ENCODE measurements at places on chromosomes 1 and 21.
A peak's percentile ranks its signal among the peaks of the same experiment; 100 is the strongest.

DNA sequence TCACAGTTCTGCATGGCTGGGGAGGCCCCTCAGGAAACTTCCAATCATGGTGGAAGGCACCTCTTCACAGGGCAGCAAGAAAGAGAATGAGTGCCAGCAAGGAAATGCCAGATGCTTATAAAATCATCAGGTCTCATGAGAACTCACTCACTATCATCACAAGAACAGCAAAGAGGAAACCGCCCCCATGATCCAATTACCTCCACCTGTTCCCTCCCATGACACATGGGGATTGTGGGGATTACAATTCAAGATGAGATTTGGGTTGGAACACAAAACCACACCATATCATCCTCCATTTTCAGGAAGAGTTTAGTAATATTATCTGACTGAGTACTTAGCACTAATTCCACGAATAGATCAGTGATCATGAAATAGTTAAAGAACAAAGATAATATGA lies 244.2 kb downstream of the LMO4 start:
- DNase-seq, result no peak

DNA sequence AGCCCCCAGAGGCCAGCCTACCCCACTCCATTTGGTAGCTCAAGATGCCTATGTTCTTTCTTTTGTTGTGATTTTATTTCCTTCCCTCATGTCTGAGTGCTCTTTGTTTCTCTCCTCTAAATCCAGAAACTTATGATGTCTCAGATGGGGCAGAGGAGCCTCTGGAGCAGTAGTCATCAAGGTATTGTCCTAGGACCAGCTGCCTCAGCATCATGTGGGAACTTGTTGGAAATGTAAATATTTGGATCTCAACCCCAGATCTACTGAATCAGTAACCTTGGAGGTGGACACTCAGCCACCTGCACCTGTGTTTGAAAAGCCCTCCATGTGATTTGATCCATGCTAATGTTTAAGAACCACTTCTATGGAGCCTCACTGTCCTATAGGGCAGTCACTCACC lies 593.1 kb upstream of the PLXNA2 start:
- DNase-seq, result no peak

DNA sequence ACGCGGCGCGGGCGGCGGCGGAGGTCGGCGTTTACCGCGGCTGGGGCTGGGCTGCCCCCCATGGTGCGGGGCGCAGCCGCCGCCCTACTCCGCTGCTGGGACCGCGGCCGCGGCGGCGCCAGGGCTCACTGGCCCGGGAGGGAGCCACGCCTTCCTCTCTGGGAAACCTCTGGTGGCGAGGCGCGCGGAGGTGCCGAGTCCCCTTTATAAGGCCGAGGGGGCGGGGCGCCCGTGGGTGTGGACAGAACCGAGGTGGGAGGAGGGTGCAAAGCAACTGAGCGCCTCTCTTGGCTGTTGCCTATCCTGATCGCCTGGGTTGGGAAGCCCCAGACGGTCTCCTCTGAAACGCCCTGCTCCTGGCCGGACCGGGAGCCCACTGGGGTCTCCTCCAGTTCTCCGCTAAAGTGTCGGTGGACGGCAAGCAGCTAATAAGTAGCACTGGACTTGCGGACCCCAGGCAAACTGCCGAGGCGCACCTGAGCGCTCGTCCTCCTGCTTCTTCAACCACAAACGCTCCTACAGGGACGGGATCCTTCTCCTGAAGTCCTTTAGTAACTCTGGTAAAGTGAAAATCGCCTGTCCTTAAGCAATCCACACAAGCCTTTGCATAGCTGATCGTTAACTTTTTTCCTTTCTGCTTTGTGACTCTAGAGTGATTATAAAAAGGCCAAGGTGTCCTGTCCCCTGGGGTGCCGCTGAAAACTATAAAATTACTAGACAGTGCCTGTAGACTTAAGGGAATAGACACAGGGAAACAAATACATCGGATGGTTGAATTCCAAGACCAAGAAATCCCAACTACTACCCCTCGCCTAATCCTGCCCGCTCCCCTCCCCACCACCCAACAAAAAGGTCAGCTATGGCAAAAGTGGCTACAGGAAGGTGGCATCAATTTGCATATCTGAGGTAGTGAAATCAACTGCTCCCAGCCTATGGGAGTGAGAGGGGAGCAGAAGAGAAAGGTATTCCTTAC lies at the start of gene PTGER3:
Gene PTGER3 (minus strand): TSS at position 182 of the 973 bp plus-strand sequence. CDS start 239 bp downstream, outside the sequence.
- DNase-seq, result no peak

GRCh38 chr1:235327559-235328270 lies at the start of gene ARID4B:
Gene ARID4B (minus strand): TSS chr1:235328179. CDS start chr1:235326919, 1,260 bp downstream.
- DNase-seq, result peak; percentile 24

GRCh38 chr1:247409869-247410544 lies 6.0 kb upstream of the NLRP3 start:
- DNase-seq, result no peak

DNA sequence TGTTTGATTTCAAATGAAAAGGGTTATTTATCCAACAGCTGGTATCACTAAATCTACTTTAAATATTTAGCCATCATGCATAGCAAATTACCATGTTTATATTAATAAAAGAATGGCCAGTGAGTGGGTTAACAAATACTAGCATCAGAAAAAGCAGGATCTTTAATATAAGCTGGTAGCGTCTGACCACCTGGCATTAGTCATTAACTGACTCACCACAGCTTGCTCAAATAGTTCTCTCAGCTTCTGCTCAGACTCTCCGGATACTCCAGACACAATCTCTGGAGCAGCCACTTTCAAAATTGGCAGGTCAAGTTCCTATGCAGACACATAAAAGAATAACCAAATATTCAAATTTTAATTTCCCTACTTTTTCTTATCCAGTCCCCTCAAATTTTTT lies 29.6 kb downstream of the NVL start:
- DNase-seq, result no peak

GRCh38 chr1:151327903-151328674 lies 873 bp upstream of the PI4KB start:
- no peak for DNase-seq

DNA sequence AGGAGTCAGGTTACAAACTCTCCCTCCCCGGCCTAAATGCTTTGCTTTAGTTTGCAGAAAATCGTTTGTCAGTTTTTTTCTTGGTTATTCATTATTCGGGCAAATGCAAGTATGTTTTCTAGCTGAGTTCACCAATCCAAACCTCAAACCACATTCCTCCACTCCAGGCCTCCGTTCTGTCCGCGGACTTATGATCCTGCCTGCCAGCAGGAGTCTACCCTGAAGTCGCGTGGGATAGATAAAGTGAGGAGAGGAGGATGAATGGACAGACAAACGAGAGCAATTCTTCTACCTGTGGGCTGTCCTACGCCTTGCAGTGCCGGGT lies 1.3 kb downstream of the ADAMTS1 start:
- no peak for DNase-seq
